ENCODE measurements at places on chromosomes 16 and 17.

DNA sequence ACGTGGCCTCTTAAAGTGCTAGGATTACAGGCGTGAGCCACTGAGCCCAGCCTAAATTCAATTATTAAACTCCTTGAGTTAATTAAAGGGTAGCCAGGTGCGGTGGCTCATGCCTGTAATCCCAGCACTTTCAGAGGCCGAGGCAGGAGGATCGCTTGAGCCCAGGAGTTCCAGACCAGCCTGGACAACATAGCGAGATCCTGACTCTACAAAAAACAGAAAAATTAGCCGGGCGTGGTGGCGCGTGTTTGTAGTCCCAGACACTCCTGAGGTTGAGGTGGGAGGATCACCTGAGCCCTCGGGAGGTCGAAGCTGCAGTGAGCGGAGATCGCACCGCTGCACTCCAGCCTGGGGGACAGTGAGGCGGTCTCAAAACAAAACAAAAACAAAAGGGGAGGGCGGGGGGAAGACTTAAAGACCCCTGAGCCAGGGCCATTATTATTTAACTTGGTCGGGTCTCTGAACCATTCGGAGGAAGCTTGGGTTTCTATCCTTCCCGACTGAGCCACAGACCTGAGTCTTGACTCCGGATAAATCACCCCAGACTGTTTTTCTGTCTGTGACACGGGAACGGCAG, 19.5 kb downstream of the BCL7C start:
- peak overlapping the region; percentile 95 for H3K4me3 ChIP-seq
- no peak for DNase-seq
- peaks cover 21% of the 10 kb centered on the region for H3K36me3 ChIP-seq
- peaks cover 43% of the 10 kb centered on the region for H3K4me1 ChIP-seq
- no peaks in the 10 kb centered on the region for H3K27me3 ChIP-seq

DNA sequence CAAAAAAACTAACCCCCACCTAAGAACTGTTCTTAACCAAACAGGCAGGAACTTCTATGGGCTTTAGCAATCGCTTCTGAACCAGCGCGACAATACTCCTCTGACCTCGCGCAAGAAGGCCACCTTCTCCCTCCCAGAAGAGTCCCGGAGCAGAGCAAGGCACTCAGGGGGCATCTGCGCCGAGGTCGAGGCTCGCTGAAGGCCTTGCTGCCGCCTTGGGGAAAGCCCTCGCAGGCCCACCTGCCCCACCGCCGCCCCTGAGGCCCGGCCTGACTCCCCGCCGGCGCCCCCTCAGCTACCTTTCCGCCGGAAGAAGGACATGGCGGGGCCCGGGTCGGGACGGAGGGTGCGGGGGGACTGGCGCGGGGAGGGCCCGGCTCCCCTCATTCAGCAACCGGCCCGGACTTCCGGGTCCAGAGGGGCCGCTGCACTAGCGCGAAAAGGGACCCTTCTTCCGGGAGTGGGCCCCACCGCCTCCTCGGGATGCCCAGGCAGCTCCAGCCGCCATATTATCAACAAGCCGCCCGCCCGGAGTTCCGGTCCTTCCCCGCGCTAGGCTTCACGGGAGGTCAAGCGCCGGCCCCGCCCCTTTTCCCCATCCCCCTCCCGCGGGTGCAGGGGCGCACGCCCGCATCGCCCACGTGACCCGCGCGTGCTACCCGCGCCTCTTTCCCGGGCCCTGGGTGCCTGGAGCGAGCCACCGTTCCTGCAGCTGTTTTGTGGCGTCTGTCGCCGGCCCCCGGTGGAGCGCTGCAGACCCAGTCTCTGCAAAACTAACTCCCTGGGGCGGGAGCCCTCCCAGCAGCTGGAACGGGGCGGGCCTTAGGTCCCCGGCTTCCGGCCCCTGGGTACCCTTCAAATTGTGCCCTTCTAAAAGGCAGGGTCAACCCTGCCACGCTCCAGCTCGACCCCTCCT, at the start of gene AKAP10:
Gene AKAP10 (minus strand): TSS at position 536 of the 916 bp plus-strand sequence. CDS start 149 bp downstream, at position 387.
- H3K4me1 ChIP-seq, result peaks cover 45% of the 10 kb centered on the region
- peak; percentile 84 for DNase-seq
- H3K27ac ChIP-seq, result peak within 1 kb of the TSS; percentile 97
- H3K27me3 ChIP-seq, result no peaks in the 10 kb centered on the region
- peak within 1 kb of the TSS; percentile 97 for H3K4me3 ChIP-seq
- H3K36me3 ChIP-seq, result peaks cover 16% of the 10 kb centered on the region

- H3K36me3 ChIP-seq, result peaks cover 20% of the 10 kb centered on the region
- DNase-seq, result no peak
- peak overlapping the region; percentile 91 for H3K27ac ChIP-seq
Measured at GRCh38 chr16:68289621-68290329, 21.0 kb downstream of the SLC7A6OS start.

DNA sequence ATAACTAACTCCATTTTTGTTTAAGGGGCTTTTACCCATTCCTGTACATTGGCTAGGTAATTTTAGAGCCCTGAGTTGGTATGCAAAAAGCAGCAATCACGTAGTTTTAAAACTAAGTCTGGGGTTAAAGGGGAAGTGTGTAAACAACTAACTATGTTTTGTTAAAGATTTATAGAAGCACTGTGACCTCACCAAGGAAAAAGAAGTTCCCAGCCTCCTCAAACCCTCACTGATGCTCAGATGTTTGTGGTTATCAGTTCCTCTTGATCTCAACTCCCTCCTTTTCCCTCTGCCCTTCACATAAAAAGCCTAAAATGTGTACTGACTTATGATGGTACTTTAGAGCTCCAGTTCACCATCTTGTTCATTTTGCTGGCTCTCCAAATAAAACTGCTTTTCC, 119.9 kb upstream of the IRX6 start:
- no peaks in the 10 kb centered on the region for H3K4me1 ChIP-seq
- H3K4me3 ChIP-seq, result no peak overlapping the region
- no peaks in the 10 kb centered on the region for H3K27me3 ChIP-seq
- H3K27ac ChIP-seq, result no peak overlapping the region

- peaks cover 9% of the 10 kb centered on the region for H3K36me3 ChIP-seq
- no peak for DNase-seq
- peaks cover 16% of the 10 kb centered on the region for H3K4me1 ChIP-seq
- H3K27me3 ChIP-seq, result no peaks in the 10 kb centered on the region
- no peak overlapping the region for H3K27ac ChIP-seq
Measured at GRCh38 chr17:80998748-80999535, 7.3 kb downstream of the CHMP6 start.

- H3K4me3 ChIP-seq, result no peak overlapping the region
- no peaks in the 10 kb centered on the region for H3K27me3 ChIP-seq
- no peak overlapping the region for H3K27ac ChIP-seq
- H3K36me3 ChIP-seq, result peaks cover 2% of the 10 kb centered on the region
- DNase-seq, result no peak
- H3K4me1 ChIP-seq, result peaks cover 12% of the 10 kb centered on the region
Measured at GRCh38 chr16:12197812-12198211, 221.3 kb downstream of the SNX29 start.

DNA sequence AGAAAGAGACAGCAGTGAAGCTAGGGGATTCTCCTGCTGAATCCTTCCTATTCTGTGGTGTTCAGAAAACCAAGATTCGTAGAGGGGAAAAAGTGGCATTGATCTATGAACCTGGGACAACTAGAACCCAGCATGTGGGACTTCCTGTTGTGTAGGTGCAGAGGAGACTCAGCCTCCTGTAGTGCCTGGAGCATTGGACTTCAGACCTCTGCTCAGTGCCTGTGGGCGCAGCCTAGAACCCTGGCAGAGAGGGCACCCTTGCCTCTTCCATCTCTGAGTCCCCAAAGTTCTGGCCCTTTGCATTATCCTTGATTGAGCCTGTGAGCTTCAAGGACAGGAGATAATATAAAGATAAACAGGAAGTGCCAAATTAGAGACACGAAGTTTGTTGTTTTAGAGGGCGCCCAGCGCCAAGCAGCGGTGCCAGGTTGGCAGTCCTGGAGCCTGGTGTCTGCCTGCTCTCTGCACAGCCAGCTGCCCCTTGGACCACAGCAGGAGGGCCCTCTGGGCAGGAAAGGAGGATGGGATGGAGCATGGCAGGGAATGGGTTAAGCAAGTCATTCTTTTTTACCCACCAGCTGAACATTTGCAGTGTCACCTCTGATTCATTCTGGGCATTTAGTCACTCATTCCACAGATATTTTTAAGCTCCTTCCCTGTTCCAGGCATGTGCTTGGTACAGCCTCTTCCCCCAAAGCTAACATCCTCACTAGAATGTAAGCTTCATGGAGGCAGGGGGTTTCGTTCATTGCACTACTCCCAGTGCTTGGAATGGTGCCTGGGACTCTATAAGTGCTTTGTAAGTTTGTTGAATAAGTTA, 11.9 kb upstream of the SP6 start:
- no peak overlapping the region for H3K27ac ChIP-seq
- H3K36me3 ChIP-seq, result peaks cover 1% of the 10 kb centered on the region
- no peaks in the 10 kb centered on the region for H3K4me1 ChIP-seq
- peaks cover 54% of the 10 kb centered on the region for H3K27me3 ChIP-seq

DNA sequence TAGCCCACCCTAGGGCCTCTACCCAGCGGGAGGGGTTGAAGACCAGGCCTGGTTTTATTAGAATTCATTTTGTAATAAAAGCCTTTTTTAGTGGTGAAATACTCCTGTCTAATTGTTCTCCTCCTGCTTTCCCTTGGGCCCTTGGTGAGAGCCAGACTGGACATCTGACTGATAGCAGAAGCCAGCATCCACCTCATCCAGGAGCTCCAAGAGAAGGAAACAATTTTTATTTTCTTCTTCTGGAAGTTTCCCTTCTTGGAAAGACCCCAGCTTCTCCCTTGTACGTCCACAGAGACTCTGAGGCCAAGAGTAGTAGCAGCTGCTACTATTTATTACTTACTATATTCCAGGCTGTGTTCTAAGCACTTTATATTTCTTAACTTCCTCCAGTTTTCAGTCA, 4.0 kb upstream of the PHKG2 start:
- H3K36me3 ChIP-seq, result peaks cover 31% of the 10 kb centered on the region
- no peak for DNase-seq
- H3K4me1 ChIP-seq, result peaks cover 33% of the 10 kb centered on the region
- no peak overlapping the region for H3K4me3 ChIP-seq
- H3K27ac ChIP-seq, result no peak overlapping the region

DNA sequence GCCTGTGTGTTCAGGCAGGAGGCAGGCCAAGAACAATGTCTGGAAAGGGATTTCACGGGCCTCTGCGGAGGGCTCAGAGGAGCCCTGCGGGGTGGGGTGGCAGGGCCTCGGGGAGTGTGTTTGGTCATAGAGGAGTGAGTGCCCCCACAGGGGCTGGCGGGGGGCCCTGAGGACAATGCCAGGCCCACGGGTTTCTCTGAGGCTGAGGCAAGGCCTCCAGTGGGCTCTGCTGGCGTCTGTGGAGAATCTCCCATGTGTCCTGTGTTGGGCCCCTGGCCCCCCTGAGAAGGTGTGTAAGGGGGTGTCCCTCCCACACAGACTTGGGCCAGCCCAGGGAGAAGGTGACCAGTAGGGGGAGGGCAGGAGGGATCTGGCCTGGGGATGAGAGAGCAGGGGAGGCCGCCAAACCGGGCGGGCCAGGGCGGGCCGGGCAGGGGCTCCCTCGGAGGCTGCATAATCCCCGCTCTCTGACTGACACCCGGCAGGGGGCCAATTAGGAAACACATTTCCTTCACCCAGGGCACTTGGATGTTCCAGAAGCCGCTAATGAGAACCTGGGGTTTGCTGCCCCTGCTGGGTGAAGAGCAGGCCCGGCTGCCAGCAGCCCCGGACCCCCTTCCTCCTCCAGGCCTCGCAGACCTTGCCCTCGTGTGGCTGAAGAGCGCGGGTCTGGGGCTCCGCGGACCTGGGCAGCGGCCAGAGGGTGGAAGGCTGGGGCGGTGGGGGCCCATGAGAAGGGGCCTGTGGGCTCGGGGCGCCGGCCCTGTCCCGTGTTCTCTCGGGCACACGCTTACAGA, 204.2 kb downstream of the NTN1 start:
- no peaks in the 10 kb centered on the region for H3K4me1 ChIP-seq
- DNase-seq, result no peak
- peaks cover 12% of the 10 kb centered on the region for H3K27me3 ChIP-seq

DNA sequence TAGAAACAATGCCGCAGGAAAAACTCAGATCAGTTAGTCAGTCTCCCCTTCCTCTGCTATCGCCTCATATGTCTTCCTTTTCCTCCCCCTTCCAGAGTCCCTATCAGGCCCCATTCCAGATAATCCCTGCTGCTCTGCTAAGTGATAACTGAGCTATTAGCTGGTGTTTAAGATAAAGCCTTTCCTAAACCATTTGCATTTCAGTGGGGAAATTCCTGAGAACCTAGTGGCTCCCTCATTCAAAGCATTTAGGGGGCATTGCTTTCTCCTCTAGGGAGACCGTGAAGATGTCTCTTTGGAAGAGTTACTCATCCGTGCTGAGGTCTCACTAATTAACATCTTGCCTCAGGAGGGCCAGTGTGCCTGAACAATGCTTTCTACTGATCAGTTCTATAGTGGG, 401.6 kb downstream of the NPIPA7 start:
- no peaks in the 10 kb centered on the region for H3K36me3 ChIP-seq
- H3K4me3 ChIP-seq, result no peak overlapping the region
- peaks cover 37% of the 10 kb centered on the region for H3K27me3 ChIP-seq

- DNase-seq, result no peak
- H3K27me3 ChIP-seq, result no peaks in the 10 kb centered on the region
- H3K27ac ChIP-seq, result no peak overlapping the region
- no peak overlapping the region for H3K4me3 ChIP-seq
Measured at GRCh38 chr17:72884066-72884465, 208.4 kb downstream of the SLC39A11 start.

- no peaks in the 10 kb centered on the region for H3K36me3 ChIP-seq
- H3K27ac ChIP-seq, result no peak overlapping the region
- DNase-seq, result no peak
- H3K4me3 ChIP-seq, result no peak overlapping the region
Measured at GRCh38 chr16:77556201-77556873, 121.5 kb upstream of the ADAMTS18 start.

DNA sequence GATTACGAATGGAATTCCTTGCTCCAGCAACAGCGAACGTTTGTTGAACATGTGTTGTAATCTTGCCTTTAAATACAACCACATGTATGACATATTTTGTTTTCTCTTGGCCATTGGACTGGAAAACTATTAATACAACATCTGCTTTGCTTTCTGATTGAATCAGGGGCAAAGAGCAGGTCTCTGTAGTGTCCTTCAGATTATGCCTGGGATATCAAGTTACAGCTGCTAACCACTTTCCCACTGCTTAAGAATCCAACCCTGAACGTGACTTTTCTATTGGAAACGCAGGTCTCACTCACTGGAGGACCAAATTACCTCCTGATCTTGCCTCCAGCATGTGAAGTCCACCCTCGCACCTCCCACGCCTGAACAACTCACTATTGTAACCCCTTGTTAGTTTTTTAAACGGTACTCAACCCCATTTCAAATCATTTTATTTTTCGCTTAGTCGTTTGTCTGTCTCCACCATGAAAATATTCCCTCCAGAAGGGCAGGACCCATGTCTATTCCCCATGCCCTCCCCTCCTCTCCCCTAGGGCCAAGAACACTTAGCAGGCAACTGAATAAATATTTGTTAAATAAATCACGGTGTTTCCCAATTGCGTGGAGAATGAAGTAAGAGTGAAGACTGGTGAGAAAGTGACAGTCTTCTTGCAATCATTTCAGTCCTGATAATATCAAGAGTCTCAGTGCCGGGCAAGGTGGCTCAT, 57.4 kb upstream of the MRTFB start:
- DNase-seq, result no peak
- peaks cover 10% of the 10 kb centered on the region for H3K27me3 ChIP-seq
- H3K4me3 ChIP-seq, result no peak overlapping the region
- H3K36me3 ChIP-seq, result no peaks in the 10 kb centered on the region
- H3K4me1 ChIP-seq, result no peaks in the 10 kb centered on the region

Data from central memory CD8-positive, alpha-beta T cell (primary cell).